ENCODE measurements at places on chromosomes 3 and 15.

- no peak for DNase-seq
These were observed 8.3 kb downstream of the GPR156 start for GRCh38 chr3:120276767-120277166.

GRCh38 chr3:127763337-127763736 lies 59.0 kb downstream of the MGLL start:
- DNase-seq = no peak

- DNase-seq = peak; percentile 78
These were observed at the start of gene LAMB2 for GRCh38 chr3:49132437-49133225. LAMB2 (minus strand) TSS chr3:49133050; CDS start chr3:49132867, 183 bp downstream.

GRCh38 chr3:127215714-127216414 lies 22.9 kb downstream of the PRR23E start:
- no peak for DNase-seq

DNA sequence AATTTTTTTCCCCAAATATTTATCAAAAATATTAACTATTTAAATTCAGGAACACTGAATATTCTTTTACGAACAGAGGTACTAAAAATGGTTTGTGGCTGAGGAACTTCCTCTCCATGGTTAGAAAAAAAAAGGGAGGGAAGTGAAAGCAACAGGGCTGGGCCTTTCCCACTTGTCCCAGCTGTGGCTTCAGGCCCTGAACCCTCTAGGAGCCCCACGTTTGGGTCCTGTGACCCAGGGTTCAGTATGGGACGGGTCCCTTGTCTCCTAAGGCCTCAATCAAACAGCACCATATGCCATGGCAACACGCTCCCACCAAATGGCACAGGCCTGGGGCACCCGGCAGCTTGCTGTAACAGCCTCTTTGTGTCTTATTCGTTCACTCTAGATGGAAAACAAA lies 32.4 kb downstream of the POC1A start:
- no peak for DNase-seq

DNA sequence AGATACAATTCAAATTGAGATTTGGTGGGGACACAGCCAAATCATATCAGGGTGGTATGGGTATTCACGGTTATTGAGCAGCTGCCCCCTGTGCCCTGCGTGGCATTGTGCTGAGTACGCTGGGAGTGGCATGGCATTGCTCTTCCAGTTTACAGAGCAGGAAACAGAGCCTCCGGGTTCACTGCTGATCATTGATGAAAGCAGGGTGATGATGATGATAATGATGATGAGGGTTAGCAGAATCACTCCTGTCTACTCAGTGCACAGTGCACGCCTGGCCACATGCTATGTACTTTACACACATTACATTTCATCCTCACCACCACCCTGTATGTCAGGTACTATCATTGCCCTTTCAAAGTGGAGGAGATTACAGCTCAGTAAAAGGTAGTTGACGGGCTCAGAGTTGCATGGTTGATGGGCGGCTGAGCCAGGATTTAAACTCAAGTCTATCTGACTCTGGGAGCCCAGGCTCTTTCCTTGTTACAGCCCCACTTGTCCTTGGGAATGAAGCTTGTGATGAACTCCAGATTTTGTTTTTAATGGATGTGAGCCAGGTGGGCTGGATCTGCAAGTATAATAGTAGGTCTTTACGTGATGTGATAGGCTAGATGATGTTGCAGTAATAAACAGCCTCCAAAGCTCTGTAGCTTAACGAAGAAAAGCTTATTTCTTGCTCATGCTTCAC lies 87.6 kb upstream of the MYZAP start:
- DNase-seq = no peak

GRCh38 chr3:10021856-10022775 lies 4.1 kb upstream of the FANCD2 start:
- no peak for DNase-seq

GRCh38 chr3:139260793-139261736 lies 82.8 kb upstream of the MRPS22 start:
- no peak for DNase-seq

DNA sequence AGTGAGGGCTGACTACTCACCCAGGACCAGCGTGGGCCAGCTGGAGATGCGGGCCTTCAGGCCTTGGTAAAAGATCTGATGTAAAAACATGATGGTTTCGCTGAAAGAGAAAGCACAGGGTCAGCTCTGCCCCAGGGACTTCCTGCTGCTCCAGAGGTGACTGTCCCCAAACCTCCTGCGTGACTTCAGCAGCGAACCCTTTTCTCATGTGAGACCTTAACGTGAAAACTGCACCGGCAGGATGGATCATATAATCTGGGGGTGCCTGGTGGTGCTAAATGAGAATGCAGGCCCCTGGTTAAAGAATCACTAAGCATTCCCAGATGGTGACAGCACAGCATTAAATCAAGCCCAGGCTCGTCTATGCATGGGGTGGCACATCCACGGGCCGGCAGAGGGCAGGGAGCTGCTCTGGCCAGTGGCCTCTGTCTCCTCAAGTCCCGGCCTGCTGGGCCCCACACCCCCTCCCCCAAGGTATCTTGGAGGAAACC lies 55.4 kb downstream of the RASGRF1 start:
- no peak for DNase-seq

DNA sequence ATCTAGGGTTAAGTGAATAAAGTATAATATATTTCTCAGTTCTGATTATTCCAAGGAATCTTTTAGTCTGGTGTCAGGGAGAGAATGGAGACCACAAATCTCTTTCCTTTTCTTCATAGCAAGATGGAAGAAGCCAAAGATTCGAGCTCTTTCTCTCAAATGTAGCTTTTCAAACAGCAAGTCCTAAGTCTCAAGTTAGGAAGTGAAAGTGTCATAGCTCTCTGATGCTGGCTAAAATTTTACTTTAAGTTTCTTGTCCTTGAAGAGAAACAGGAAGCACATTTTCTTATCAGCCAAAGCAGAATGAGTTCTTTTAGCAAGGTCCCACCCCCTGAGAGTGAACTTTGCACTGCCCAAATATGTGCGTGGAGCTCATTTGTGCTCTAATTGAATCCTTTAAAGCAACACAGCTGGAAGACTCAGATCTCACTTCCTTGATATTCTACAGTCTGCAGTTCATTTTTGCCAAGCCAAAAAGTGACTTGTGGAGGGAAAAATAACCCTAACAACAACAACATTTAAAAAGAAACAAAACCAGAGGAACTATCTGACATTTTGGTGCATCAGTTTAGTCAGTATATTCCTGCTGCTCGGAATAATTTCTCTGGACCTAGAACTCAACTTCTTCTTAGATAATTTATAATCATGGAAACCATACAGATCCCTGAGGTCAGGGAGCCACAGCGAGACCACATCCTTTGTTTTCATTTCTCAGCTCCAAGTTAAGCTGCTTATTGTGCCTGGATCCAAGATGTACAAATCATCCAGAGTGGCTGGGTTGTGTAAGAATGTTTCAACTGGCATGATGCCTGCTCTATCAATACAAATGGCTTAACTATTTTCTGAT lies 238.7 kb upstream of the P2RY1 start:
- DNase-seq = peak; percentile 84

- DNase-seq = peak; percentile 24
These were observed 91.5 kb downstream of the ITPR1 start for GRCh38 chr3:4584456-4585249.

- peak; percentile 29 for DNase-seq
These were observed 271.5 kb upstream of the DCBLD2 start for GRCh38 chr3:99172736-99173657.

DNA sequence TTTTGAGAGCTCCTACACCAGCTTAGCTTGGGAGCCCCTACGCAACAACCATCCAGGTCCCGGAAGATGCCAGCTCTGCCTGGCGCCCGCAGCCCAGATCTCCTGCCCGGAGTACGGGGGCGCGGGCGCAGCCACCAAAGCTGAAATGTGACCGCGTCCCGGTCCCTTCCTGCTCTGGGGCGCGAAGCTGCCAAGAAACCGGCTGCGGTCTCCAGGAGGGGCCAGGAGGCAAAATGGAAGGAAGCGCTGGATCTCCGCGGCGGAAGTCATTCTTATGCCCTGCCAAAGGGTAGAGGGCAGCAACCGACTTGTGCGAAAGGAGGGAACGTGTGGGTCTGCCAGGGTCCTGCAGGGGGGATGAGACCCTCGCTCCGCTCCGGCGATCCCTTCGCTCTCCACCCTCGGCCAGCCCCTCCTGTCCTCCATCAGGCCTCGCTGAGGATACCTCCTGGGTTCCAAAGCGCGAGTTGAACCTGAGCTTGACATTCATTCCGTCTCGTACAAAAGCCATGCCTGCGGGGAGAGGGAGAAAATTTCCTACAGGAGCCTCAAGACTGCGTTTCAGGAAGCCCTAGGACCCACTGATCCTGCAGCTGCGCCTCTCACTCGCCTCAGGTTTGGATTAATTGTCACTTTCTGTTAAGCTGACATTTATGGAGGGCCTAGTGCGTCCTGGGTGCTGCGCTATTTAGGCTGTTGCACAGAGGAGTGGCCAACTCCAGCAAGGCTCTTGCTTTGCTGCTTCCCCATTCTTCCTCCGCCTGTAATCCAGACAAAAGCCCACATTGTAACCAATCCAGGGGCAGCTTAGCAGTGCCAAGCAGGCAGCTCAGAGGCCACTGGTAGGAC lies 98.3 kb upstream of the VGLL3 start:
- peak; percentile 53 for DNase-seq

GRCh38 chr3:71577011-71577410 lies 6.5 kb downstream of the FOXP1 start:
- DNase-seq = no peak

- no peak for DNase-seq
These were observed 25.5 kb downstream of the SLC35A5 start for GRCh38 chr3:112587336-112587735.

DNA sequence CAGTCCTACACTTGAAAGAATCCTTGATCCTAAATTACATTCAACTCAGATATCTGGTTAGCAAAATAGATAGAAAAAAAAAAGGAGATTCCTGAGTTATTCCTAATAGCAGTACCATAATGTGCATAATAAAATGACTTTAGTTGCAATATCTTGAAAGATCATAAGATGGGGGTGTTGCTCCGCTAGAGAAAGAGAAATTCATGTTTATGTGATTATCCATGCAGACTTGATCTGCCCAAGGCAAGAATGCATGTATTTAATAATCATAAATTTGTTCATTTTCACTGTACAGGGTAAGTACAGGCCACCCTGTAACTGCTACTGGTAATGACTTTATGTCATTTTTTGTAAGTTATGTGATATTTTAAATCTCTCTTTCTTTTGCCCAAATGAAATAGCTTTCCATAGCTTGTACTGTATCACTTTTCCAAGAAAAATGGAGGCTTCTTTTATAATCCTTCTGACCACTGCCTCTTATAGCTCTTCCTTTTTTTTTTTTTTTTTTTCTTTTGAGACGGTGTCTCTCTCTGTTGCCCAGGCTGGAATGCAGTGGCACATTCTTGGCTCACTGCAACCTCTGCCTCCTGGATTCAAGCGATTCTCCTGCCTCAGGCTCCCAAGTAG lies 84.6 kb downstream of the HCN4 start:
- DNase-seq = no peak

DNA sequence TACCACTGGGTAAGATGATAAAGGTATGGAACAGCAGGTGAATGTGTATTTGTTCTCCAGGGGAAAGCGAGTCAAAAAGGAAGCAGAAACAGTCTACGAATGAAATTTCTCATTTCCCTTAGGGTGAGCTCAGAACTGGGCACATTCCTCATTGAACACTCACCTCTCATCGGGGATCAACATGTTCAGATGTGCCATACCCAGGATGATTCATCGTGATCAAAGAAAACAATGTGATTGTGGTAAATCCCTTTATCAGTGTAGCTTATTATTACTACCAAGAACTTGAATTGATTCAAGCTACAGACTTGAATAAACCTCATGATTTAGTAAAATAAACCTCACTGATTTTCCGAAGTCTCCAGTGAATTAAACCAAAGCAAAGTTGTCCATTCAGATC lies 72.1 kb downstream of the GJD2 start:
- DNase-seq = no peak
